NCI-H774 (cell line): ENCODE measurements at places on chromosomes 2 and 18.

DNA sequence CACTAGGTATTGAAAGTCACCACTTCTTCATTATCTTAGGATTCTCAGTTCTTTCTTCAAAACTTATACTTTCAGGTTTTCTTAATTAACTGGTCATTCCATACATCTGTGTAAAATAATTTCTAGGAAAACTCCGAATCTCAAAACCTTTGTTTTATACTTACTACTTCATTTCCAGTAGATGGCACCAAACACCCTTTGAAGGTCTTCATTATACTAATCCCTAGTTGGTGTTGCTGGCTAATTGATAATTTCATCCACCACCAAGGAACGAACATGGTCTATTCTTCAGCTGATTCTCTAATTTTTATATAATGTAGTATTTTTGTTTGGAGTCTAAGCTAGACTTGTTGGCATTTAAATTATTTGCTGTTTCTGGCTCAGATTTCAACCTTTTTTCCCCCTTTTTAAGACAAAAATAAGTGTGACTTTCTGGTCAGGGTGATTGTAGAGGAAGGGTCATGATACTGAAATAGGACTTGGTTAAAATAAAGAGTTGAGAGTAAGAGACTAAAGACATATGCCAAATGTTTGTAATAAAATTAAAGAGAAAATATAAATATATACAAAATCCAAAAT, 2.8 kb upstream of the MXD1 start:
- DNase-seq: peak; percentile 19

DNA sequence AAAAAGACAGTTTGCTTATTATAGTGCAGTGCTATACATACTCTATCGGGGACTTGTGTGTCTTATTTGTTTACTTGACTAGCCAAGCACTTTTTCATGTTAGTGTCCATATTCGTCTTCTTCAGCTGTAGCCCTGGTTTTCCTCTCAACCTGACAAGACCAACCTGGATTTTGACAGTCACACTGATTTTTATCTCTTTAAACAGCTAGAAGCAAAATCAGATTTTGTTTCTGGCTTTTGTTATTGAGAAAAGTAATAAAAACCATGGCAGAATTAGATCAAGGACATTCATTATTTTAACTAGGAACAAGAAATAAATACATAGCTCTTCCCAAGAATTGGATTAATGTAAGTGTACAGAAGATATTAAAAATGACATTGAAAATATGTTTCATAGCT, 56.8 kb downstream of the SPATS2L start:
- DNase-seq: no peak

DNA sequence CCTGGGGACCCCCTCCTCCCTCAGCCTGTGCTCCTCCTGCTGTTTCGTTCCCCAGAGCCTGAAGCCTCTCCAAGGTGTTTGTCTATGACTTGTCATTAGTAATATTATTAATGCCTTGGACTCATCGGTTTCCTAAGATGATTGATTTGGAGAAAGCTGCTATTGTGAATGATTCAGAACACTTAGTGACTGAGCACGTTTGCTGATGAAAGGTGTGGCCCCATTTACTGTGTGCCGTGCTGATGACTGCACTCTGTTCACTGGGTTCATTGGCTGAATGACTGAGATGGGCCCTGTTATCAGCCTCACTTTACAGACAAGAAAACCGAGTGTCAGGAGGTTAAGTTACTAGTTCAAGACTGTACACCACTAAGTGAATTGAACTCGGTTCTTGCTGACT, 111.4 kb downstream of the SPP2 start:
- DNase-seq: no peak

- no peak for DNase-seq
These were observed 24.4 kb downstream of the PUM2 start for GRCh38 chr2:20326163-20326780.

DNA sequence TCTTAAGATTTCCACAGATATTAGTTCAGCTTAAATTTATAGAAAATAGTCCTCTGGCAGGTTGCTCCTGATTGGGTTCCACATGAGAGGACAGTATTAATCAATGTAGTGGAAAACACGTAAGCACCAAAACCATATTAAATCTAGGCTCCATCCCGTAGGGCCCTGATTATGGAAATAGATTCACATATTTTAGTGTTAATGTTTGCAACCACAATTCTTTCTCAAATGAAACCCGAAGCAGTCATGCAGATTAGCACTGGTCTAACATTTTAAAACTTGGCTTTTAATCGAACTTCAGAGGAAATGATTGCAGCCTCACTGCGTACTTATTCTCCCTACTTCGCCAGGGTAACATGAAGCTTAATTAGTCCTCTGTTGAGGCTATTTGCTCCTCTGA, 60.9 kb downstream of the METTL4 start:
- DNase-seq: no peak
